ENCODE measurements at places on chromosomes 7 and 10.
A peak's percentile ranks its signal among the peaks of the same experiment; 100 is the strongest.

GRCh38 chr10:105611244-105611798 is 970.2 kb downstream of the SORCS3 start:
- no peak for DNase-seq

DNA sequence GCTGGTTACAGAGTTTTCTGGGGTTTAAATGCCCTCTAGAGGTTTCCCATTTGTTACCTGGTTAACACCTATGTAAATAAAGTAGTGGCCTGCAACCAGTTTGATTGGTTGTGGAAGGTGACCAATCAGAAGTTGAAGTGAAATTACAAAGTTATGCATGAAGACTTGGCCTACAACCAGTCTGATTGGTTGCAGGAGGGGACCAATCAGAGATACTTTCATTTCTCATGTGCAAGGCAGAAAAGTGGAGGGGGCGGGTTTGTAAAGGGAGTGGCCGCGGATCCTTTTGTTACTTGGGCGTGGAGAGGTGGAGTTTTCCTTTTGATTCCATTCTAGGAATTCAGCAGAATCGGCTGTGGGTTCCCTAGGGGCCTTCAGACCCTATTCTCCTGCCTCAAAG is 80.8 kb downstream of the SEC23IP start:
- no peak for DNase-seq

- no peak for DNase-seq
Observed at GRCh38 chr10:9860045-9860444, 1157.6 kb upstream of the CELF2 start.

DNA sequence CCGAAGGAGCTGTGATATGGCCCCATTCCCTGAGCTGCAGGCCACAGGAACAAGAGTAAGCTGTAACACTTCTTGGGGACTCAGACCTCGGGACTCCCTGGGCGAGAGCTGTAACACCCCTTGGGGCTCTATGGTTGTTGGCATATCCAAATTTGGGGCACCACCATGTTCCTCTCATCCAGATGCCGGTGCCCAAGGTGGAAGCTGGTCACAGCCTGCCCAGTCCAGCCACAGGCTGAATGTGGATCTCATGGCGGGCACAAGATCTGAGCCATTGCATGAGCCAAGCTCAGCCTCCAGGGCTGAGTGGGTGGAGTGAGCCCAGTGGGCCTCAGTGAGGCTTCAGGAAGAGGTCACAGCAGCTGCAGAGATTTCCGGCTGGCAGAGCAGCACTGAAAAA is 78.9 kb downstream of the TMEM106B start:
- no peak for DNase-seq

DNA sequence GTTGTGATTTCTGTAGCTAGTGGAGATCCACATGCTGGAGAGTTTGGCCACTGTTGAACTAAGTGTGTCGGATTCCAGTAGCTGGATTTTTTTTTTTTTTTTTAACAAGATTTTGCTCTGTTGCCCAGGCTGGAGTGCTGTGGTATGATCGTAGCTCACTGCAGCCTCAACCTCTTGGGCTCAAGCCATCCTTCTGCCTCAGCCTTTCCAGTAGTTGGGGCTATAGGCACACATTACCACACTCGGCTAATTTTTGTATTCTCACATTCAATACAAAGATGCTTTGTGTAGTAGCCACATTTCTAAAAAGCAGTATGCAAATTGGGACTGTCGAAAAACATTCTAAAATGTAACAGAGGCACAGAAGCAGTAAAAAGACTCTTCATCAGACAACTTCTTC is 63.5 kb downstream of the RABGEF1 start:
- no peak for DNase-seq

DNA sequence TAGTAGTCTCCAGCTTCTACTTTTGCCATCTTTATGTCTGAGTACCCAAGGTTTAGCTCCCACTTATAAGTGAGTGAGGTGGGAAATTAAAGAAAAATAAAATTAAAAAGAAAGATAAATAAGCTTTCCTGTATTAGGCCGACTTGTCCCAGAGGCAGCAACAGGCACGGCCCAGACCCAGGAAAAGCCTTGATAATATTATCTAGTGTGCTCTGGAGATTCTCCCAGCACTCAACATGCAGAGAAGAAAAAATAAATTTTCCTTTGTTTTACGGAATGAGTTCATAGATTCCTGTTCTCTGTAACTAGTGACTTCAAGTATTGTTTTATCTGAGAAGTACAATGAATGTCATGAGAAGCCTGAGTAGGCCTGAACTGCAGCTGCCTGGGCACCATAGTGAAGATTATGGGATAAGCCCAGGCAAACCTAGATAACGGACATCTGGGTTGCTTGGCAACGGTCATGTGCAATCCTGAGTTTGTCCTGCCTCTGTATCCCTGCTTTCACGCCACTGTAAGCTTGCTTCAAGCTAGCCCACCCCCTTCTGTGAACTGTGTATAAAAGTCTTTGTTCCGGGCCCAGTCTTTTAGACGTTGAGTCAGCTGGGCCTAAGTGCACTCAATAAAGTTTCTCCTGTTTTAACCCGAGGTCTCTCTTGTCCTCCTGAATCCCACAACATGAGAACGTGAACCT is 6.4 kb downstream of the ATE1 start:
- DNase-seq: no peak

DNA sequence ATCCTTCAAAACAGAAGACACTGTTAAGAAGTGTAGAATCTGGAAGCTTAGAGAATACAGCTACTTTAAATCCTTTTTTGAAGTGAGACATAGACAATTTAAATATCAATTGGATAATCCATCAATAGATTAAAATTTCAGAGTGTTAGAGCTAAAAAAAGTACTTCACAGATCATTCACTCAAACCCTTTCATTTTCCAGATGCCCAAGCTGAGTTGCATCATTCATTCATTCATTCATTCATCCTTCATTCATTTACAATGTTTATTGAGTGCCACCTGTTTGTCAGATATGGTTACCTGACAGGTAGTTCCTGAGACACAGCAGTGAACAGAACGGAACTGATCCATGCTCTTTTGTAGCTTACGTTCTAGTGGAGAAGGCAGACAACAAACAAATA is 290.7 kb upstream of the MTPN start:
- DNase-seq: no peak

- DNase-seq: no peak
Observed at GRCh38 chr7:155420116-155420515, 37.8 kb upstream of the EN2 start.

DNA sequence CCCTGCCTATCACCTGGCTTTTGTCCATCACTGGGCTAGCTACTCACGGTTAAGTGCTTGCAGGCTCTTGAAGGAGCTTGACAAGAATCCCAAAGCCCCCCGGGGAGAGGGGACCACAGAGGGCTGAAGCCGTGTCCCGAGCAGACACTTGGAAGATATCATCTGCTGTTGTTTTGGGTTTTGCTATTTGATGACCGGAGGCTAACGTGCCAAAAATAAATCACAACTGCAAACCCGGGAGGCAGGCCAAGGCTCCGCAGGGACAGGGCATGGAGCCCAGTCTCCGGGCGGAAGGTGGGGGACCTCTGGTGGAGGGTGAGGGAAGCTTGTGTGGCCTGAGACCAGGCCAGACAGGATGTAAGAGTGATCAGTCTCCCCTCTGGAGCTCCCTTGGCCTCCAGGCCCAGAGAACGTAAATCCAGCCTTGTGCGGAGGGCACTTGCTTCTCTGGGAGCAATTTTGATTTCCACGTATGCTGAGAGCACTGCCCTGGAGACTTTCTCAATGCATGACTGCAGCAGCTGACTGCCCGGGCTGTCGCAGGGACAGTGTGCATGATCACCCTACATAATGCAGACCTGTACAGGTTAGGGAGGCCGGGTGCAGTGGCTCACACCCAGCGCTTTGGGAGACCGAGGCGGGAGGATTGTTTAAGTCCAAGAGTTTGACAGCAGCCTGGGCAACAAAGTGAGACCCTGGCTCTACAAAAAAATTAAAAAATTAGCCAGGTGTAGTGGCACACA is at the start of gene PHKG1:
Gene PHKG1 (minus strand): TSS at position 164 of the 743 bp plus-strand sequence. CDS start 4,011 bp downstream, outside the sequence.
- DNase-seq: no peak

- no peak for DNase-seq
Observed at GRCh38 chr7:135448753-135449152, 61.1 kb downstream of the CNOT4 start.

DNA sequence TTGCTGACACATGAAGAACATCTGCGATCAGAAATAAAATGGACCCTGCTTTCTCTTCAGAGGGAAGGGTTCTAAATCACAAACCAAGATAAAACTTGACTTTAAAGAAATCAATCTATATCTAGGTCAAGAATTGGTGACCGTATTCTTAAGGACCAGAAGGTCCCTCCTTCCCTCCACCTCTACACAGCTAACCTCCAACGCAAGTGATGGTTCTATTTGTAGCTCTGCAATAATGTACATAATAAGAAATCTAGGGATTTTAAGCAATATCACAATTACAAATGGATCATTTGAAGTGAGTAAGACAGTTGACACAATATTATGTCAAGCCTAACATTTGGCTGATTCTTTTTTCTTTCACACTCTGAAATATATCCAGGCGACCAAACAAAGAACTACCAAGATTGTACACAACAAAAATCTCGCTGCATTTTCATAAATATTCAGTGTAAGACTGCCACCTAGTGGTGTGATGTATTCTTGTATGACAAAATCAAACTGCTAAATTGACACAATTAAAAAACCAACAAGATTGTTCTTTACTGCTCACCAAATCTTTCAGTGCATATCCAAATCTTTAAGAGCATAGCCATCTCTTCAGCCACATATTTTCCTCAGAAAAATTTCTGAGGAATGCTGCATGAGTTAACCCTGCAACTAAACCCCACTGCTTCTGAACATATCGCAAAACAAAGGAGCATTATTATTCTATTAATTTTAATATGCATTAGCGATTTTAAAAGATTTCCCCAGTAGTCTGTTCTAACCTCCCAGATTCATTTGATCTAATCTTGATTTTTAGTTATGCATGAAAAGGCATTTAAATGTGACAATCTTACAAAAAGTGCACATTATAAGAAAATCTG is 44.5 kb downstream of the ICA1 start:
- DNase-seq: no peak

- peak; percentile 31 for DNase-seq
Observed at GRCh38 chr7:24756545-24757352, 515 bp downstream of the GSDME start.

GRCh38 chr10:74977913-74978847 is 133.3 kb upstream of the SAMD8 start:
- DNase-seq: no peak

DNA sequence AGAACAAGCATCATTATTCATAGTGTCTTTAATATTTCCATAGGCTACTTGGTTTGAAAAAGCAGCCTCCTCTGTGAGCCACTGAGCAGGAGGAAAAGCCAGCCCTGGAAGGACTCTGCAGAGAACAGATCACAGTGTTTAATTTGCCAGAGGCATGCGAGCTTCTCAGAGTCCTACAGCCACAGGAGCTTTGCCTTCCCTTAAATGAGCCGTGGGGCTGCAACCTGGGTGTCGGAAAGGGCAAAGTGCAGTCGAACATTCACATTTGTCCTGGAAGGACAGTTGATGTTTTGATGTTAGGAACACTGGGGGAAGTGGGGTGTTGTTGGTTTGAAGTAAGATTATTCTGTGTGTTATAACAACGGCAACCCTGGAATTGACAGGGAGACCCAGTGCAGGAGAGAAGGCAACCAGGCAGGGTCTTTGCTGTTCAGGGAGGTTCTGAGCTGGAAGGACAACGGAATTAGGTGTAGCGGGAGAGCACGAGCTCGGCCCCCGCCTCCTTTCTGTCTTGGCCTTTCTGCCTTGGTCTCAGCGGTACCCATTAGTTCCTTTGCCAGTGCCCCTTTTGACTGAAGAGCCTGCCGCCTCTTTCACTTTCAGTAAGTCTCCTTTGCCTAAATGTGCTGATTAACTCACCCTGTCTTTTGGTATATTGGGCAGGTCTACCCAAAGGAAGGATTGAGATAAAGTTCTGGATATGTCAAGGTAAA is 192.3 kb upstream of the PITRM1 start:
- no peak for DNase-seq

DNA sequence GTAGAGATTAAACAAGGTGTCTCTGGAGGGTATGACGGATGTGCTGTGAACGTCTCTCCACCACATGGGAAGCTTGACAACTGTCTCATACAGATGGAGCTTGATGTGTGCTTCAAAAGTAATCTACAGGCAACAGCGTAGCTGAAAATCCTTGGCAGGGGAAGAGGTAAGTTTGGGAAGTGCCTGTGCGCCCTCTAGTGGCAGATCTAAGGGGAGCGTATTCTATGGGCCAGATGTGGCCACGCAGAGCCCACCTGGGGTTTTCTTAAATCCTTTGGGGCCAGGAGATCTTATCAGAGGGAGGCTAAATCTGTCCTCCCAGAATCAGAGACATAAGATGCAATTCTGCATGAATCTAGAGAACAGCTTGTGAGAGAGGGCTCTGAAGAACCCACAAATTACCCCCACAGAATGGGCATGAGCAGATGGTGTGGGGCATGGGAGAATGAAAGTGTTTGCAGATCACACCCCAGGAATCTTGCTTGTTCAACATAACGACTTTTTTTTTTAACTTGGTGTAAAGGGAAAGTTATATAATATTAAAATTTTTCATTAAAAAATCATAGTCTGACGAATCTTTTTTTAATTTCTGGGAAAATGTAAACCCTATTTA is 91.2 kb upstream of the MPP7 start:
- DNase-seq: peak; percentile 61

DNA sequence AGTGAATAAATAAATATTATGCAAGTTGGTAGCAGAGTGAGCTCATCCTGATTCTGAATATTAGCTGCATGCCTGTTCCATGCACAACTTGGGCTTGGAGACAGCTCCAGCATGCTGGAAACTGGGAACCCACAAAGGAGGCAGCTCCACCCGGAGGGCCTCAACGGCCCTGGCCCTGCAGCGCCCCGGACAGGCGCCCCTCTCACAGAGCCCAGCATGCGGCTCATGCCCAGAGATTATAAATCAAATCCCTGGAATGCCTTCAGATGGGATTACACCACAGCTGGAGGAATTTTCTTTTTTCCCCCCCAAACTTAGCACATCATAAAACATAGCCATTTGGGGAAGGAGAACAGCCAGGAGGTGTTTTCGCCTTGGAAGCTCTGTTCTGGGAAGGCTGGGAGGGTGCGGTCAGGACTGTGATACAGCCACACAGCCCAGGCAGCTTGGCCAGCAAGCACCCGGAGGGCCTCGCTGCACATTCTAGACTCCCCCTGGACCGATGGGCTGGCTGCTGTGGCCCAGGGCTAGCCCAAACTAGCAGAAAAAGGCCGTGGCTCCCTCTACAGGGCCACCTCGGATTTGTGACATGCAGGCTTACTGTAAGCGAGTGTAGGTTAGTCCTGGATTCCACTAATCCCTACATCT is 102.4 kb downstream of the PTPN20 start:
- no peak for DNase-seq

- DNase-seq: no peak
Observed at GRCh38 chr7:80078159-80078731, 56.4 kb upstream of the GNAI1 start.

GRCh38 chr7:123484199-123484598 is 50.2 kb downstream of the IQUB start:
- no peak for DNase-seq

- DNase-seq: no peak
Observed at GRCh38 chr10:116988311-116988710, 16.7 kb downstream of the SHTN1 start.

- DNase-seq: no peak
Observed at GRCh38 chr7:104894726-104895521, 119.1 kb upstream of the KMT2E start.

DNA sequence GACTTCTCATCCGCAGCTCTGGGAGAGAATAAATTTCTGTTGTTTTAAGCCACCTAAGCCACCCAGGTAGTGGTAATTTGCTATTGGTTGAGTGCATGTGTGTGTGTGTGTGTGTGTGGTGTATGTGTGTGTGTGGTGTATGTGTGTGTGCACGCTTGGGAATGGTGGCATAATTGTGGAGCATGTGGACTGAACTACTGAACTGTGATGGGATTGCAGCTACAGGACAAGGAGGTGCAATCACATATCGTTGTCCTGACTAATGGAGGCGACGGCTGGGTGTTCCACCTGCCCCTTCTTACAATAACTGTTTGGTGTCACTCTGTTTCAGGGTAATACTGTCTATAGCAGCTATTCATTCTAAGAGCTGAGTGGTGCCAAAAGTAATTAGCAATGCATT is 448.7 kb upstream of the PFKP start:
- no peak for DNase-seq

Data from activated CD4-positive, CD25-positive, alpha-beta regulatory T cell treated with anti-CD3 and anti-CD28 coated beads, Interleukin-2, amount 50 U/mL, for 72 hours (primary cell).